Inflammatory macrophage treated with lipopolysaccharide for 1 hour (primary cell): ENCODE measurements at places on chromosomes 5 and 9.

- DNase-seq = no peak
Measured at GRCh38 chr5:43437062-43437660, 25.0 kb upstream of the CCL28 start.

GRCh38 chr9:87581513-87581912 lies 83.8 kb downstream of the DAPK1 start:
- peak; percentile 95 for DNase-seq

GRCh38 chr9:134775081-134775951 lies 105.3 kb upstream of the FCN2 start:
- DNase-seq = no peak

DNA sequence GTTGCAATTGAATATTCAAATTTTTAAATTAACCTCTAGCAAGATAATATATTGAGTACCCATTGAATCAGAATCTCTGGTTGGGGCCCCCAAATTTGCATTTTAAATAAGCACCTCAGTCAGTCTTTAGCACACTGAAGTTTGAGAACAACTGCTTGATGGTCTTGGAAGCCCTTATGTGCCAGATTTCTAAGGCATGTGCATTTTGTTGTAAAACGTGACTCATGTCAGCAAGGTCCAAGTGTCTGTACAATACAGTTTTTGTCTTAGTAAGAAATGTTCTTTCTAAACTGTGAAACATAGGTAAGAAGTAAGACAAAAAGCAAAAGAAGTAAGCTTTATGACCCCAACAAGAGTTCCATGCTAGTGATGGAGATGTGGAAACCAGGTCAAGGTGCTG lies 59.1 kb upstream of the PHF2 start:
- no peak for DNase-seq

- peak; percentile 72 for DNase-seq
Measured at GRCh38 chr5:72600391-72600981, 93.3 kb upstream of the ZNF366 start.

GRCh38 chr9:93595861-93596365 lies 19.5 kb downstream of the PHF2 start:
- DNase-seq = no peak

- no peak for DNase-seq
Measured at GRCh38 chr5:124207118-124207517, 539.3 kb downstream of the ZNF608 start.

GRCh38 chr5:139964994-139965565 lies 78.0 kb downstream of the NRG2 start:
- no peak for DNase-seq
